Activated naive CD4-positive, alpha-beta T cell treated with anti-CD3 and anti-CD28 coated beads for 36 hours (primary cell): ENCODE measurements at places on chromosomes 4 and X. TPM values are rescaled to one million over a fixed set of nuclear protein-coding genes. Genes with fewer than 3 reads are reported as not detected.

Gene CXXC4
- not detected for total RNA-seq

Gene PDHA2
- total RNA-seq, result not detected

Gene FATE1
- not detected for total RNA-seq

DNA sequence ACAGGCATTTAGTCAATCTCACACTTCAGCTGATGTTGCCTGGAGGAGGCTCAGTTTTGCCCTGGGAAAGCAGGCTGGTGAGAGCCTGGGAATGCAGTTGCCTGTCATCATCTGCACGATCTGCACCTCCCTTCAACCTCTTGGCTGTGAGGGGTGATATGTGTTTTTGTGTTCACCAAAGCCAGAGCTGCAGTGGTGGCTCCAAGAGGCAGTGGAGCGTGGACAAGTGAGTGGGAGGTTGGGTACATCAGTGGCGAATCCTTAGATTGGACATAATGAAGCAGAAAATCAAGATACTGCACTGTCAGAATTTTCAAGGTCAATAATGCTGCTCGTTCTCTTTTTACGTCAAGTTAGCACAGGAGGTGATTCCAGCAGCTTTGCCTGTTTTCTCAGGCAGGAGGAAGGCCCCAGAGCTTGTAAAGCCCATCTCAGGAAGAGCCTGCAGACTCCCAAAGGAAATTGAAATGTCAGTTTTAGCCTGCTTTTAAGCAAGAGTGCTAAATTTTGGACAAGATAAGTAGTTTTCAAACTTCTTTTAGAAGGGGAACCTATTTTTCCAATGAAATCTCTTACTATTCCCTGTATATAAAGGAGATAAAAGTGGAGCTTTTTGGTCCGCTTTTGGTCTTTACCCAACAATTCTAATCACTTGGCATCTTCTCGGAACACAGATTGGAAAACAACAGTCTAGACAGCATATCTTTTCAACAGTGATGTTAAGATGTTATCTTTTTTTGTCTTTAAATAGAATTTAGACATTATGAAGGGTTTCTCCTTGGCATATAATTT, 92.8 kb downstream of the FRAS1 start:
- H3K27me3 ChIP-seq, result no peaks in the 10 kb centered on the region
- H3K4me3 ChIP-seq, result no peak overlapping the region
- no peak overlapping the region for H3K27ac ChIP-seq
- H3K4me1 ChIP-seq, result no peaks in the 10 kb centered on the region
- H3K36me3 ChIP-seq, result no peaks in the 10 kb centered on the region

DNA sequence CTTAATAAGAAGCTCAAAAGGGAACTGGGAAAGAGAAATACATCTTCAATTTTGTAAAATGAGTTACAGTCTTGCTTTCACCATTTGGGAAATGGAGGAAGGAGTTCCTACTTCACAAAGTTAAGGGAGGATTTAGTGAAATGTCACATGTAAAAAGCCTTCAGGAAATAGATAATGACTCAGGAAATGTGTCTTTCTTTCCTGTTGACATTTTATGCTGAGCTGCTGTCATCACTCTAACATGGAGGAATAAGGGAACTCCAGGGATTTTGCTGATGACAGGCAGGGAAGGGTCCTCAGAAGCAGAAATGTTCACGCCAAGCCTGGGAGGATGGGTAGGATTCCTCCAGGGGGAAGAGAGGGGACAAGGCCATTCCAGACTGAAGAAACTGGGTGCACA, 251.1 kb downstream of the USP46 start:
- H3K27ac ChIP-seq, result no peak overlapping the region
- H3K36me3 ChIP-seq, result peaks cover under 1% of the 10 kb centered on the region
- DNase-seq, result no peak
- H3K27me3 ChIP-seq, result peaks cover 7% of the 10 kb centered on the region
- H3K4me1 ChIP-seq, result no peaks in the 10 kb centered on the region

- H3K4me3 ChIP-seq, result no peak overlapping the region
- H3K4me1 ChIP-seq, result peaks cover 17% of the 10 kb centered on the region
- no peak overlapping the region for H3K27ac ChIP-seq
- no peak for DNase-seq
Observed at GRCh38 chr4:150518559-150518958, 63.4 kb upstream of the MAB21L2 start.

DNA sequence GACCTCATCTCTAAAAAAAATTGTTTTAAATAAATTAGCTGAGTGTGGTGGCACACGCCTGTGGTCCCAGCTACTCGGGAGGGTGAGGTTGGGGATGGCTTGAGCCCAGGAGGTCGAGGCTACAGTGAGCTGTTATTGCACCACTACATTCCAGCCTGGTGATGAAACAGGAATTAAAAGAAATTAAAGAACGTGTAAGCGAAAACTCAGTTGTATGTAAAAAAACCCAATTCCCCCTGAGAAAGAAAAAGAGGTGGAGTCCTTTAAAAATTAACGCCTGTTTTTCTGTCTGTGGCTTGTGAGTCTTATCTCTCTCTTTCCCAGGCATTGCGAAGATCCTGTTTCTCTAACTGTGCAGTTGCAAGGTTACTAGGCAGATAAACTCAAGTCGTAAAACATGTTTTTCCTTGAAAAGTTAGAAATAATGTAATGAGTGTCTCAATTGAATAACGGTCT, 22.1 kb downstream of the EPGN start:
- peaks cover 22% of the 10 kb centered on the region for H3K27me3 ChIP-seq
- H3K4me3 ChIP-seq, result no peak overlapping the region

DNA sequence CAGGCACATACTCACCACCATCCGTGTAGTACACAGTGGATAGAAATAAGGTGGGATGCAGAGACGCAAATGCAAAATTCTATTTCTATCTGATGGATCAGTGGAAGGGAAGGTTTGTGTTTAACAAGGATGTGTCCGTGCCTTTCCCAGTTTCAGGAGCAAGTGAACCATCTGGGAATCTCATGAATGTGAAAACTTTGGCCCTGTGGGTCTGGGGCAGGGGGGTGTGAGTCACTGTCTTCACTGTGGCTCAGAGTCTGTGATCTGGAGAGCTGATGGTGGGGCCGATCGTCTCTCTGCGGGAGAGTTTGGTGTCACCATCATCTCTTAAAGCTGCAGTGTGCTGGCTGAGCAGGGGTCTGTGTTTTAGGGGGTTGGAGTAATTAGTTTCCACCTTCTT, 179.3 kb upstream of the STS start:
- no peak overlapping the region for H3K4me3 ChIP-seq
- H3K36me3 ChIP-seq, result no peaks in the 10 kb centered on the region
- no peak for DNase-seq
- no peak overlapping the region for H3K27ac ChIP-seq
- no peaks in the 10 kb centered on the region for H3K27me3 ChIP-seq

DNA sequence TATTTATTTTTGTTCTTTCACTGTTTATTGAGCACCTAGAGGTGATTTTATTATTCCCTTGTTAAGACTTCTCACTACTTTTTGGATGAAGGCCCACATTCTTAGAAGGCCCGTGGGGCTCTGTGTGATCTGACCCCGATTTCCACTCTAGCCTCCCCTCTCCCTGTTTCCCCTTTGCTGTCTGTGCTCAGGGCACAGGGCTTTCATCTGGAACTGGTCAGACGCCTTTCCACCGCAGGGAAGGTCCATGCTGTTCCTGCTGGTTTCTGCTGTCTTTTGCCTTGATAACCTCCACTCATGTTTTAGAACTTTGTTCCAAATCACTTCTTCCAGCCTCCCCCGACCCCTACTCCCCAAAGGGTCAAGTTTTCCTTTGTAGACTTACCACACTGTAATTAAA, 31.3 kb upstream of the ANAPC4 start:
- peaks cover 6% of the 10 kb centered on the region for H3K4me1 ChIP-seq
- H3K27me3 ChIP-seq, result no peaks in the 10 kb centered on the region
- no peak overlapping the region for H3K27ac ChIP-seq
- no peak for DNase-seq
- H3K4me3 ChIP-seq, result no peak overlapping the region
- peaks cover 7% of the 10 kb centered on the region for H3K36me3 ChIP-seq

- no peaks in the 10 kb centered on the region for H3K36me3 ChIP-seq
- DNase-seq, result no peak
Observed at GRCh38 chr4:165737309-165737972, 135.6 kb upstream of the TLL1 start.
